T-cell (primary cell): ENCODE measurements at places on chromosomes 5 and 9. TPM values are rescaled to one million over a fixed set of nuclear protein-coding genes. Genes with fewer than 3 reads are reported as not detected.

Gene ARRDC3
- 107 TPM for total RNA-seq

Gene DRD1
- not detected for total RNA-seq

Gene RNF180
- total RNA-seq = not detected

Gene GLRA1
- not detected for total RNA-seq

Gene LHX3
- 0.13 TPM for total RNA-seq

Gene LCN15
- not detected for total RNA-seq

- H3K4me1 ChIP-seq = no peaks in the 10 kb centered on the region
- no peaks in the 10 kb centered on the region for H3K36me3 ChIP-seq
- H3K27me3 ChIP-seq = no peaks in the 10 kb centered on the region
- no peak overlapping the region for H3K4me3 ChIP-seq
Measured at GRCh38 chr9:90871327-90871935, 69.8 kb downstream of the SYK start.

DNA sequence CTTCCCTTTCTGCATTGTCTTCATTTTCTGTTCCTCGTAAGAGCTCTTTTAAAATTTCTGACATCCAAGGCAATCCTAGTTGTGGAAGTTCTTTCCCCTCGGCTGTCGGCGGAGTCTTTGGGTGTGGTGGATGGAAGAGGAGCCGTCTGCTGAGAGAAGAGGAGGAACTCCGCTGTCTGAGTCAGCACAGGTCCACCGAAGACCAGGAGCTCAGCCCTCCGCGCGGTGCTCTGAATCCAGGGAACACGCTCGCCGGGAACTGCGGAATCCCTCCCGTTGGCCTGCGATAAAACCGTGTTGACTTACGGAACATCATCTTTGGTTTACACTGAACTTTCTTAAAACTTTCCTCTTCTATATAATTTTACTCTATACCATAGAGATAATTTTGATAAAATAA is 100.7 kb upstream of the IRX4 start:
- no peaks in the 10 kb centered on the region for H3K4me1 ChIP-seq
- H3K27ac ChIP-seq = no peak overlapping the region
- H3K4me3 ChIP-seq = no peak overlapping the region
- no peaks in the 10 kb centered on the region for H3K36me3 ChIP-seq

GRCh38 chr9:89052470-89053097 is 61.3 kb downstream of the S1PR3 start:
- DNase-seq = no peak
- no peak overlapping the region for H3K27ac ChIP-seq
- H3K4me1 ChIP-seq = no peaks in the 10 kb centered on the region
- H3K27me3 ChIP-seq = peaks cover 16% of the 10 kb centered on the region

DNA sequence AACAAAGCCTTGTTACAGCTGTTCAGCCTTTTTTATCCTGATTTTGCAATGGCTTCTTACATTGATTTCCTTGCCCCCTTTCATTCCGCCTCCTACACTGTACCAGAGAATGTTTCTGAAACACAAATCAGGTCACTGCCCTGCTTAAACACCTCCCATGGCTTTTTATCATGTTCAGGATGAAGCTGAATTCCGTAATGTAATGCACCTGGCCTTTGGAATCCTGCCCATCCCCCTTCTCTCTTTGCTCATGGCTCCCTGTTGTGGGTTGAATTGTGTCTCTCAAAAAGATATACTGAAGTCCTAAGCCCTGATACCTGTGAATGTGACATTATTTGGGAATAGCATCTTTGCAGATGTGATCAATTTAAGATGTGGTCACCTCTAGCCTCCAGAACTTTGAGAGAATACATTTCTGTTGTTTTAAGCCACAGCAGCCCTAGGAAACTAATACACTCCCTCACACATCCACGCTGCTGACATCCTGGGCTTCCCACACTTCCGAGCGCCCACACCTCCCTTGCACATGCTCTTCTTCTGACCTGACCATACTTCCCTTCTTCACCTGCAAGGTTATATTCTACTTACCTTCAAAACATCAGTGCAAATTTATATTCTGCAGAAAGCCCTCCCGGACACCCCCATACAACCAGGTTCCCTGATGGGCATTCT is 101.2 kb downstream of the DNAH5 start:
- no peaks in the 10 kb centered on the region for H3K27me3 ChIP-seq
- no peak overlapping the region for H3K4me3 ChIP-seq
- H3K4me1 ChIP-seq = no peaks in the 10 kb centered on the region

GRCh38 chr9:114757984-114758383 is 47.9 kb downstream of the TNFSF15 start:
- H3K27me3 ChIP-seq = no peaks in the 10 kb centered on the region
- no peak overlapping the region for H3K27ac ChIP-seq
- H3K4me1 ChIP-seq = peaks cover 4% of the 10 kb centered on the region
- H3K4me3 ChIP-seq = no peak overlapping the region
- no peak for DNase-seq
- H3K36me3 ChIP-seq = no peaks in the 10 kb centered on the region

DNA sequence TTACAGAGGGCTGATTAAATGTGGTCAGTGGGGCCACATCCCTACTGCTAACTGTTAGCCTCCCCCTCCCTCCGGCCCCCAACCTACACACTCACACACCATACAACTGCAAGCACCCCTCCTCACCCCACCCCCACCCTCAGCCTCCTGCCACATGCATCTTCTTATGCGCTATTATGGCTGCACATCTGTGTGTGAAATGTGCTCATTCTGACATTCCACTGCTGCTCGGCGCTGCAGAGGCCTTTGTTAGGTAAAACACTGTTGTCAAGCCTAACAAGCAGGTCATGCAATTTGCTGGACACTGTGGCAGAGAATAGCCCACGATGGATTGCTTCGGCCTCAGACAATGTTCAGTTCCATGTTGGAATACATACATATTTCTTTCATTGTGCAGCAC is 173.6 kb downstream of the NR2F1-AS1 start:
- H3K36me3 ChIP-seq = no peaks in the 10 kb centered on the region
- no peak overlapping the region for H3K4me3 ChIP-seq
- no peaks in the 10 kb centered on the region for H3K27me3 ChIP-seq
- H3K27ac ChIP-seq = no peak overlapping the region

- H3K36me3 ChIP-seq = no peaks in the 10 kb centered on the region
- no peak overlapping the region for H3K27ac ChIP-seq
- no peaks in the 10 kb centered on the region for H3K4me1 ChIP-seq
Measured at GRCh38 chr5:146564007-146564762, 48.2 kb upstream of the GPR151 start.

DNA sequence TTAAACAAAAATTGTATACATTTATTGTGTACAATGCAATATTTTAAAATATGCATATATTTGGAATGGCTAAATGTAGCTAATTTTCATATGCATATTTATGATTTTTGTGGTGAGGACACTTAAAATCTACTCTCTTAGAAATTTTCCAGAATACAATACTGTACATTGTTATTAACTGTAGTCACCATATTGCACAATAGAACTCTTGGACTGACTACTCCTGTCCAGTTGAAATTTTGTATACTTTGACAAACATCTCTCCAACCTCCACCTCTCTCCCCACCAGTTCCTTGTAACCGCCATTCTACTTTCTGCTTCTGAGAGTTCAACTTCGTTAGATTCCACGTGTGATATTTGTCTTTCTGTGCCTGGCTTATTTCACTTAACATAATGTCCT is 49.2 kb upstream of the TAF11L2 start:
- H3K36me3 ChIP-seq = no peaks in the 10 kb centered on the region
- no peak overlapping the region for H3K4me3 ChIP-seq
- no peaks in the 10 kb centered on the region for H3K27me3 ChIP-seq
- H3K4me1 ChIP-seq = no peaks in the 10 kb centered on the region
- H3K27ac ChIP-seq = no peak overlapping the region
